Left hindlimb (tissue), 1 donor: ENCODE measurements at places on chromosomes 12 and 14.

GRCh38 chr14:54590481-54590880 is 23.6 kb downstream of the SAMD4A start:
- no peak for DNase-seq

DNA sequence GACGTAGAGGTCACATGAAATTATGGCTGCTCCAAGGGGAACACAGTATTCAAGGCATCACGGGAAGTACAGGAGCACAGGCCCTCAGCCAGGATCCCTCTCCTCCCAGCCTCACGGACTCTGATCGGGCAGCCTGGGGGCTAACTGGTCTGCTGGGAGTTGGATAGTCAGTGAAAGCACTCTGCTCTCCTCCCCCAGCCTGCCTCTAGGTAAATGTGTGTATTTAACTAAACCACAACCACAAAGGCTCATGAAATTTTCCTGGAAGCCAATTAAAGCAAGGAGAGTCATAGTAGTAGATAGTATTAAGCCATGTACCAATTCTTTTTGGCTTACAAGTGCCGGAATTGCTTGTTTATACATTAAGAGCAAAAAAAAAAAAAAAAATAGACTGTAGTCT is 254.3 kb downstream of the MSRB3 start:
- no peak for DNase-seq

DNA sequence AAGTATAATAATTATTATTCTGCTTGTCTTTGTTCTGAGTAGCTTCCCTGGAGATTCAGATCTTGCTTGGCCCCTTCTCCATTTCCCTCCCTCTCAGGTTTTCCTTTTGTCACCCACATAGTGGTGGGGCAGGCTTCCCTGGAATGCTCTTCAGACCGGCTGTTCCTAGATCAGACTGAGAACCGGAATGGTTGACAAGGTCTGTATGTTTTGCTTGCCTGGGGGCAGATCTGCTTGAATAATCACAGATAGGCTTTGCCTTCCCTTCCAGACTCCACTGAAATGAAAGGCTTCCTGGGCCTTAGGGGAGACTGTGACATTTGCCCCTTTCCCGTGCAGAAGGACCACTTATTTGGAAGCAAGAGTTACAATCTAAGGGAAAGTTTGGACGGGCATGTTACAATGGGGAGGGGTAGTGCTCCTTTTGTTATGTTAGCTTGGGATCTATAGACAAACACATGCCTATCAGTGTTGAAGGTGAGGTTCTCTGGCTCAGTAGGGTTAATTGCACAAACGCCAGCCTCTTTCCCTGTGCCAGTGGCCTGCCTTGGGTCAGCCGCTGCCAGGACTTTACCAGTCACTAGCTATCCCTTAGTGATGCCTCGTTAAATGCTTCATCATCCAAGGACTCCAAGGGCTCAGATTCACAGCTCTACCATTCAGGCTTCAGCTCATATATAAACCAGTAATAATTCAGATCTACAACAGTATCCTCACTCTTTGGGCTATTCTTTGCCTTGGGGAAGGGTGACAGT is 178.6 kb downstream of the SNAPC1 start:
- no peak for DNase-seq

DNA sequence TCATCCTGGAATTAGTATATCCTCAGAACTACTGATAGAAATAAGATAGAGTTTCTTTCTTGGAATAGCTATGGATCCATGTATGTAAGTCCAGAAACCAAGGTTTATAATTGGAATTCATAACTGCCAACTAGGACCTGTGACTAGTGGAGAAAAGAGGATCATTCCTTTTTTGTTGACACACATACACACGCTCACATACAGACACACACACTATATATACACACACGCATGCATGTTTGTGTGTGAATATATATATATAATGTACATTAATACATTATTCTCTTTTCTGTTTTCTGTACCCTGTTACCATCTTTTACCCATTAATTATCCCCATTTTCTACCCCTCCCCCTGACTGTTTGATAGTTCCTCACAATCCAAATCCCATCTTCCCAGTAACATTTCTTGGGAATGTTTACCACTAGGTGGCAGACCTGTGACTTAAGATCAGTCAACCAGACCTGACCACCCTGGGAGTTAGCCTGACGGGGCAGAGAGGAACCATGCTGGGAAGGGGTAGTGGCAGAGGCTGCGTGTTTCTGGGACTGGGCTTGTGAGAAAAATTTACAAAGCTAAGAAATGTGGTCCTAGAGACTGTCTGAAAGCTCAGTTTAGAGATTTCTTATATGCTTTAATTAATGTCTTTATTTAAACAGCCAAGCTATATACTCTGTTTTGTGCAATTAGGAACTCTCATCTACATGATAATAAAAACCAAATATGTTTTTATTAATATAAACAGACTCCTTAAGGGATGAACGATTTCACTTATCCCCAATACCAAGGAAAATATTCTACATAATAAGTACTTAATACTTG is 308.0 kb downstream of the PPFIA2 start:
- no peak for DNase-seq

DNA sequence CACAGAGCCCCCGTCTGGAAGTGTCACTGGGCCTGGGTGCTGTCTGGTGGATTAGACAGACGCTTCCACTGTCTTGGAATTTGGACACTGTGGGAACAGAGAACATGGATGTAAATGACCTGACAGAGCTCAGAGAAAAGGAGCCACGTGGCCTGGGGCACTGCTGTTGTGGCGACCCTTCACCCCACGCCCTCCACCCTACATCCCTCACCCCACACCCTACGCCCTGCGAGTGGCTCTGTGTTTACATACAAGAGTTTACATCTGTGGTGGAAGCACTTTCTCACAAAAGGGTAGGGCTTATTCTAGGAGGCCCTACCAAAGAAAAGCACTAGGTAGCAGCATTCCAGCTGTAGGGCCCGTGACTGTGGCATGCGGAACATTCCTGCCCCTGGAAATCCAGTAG is 47.7 kb downstream of the B4GALNT3 start:
- DNase-seq, result no peak

DNA sequence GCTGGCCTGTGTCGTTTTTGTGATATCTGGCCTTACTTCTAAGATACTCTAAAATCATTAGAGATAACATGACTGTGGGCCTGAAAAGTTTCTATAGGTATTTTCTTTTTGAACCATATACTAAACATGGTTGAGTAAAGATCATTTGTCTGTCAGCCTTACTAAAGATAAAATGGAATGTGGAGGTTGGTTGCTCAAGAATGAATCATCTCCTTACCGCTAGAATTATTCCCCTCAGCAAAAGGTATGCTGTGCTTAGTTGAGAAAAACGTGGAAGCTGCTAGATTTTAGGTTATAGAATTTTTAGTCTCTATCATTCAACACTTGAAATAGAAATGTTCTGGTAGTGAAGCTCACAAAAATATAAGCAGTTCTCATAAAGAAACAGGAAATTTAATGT is 407.3 kb downstream of the AEBP2 start:
- DNase-seq, result no peak

DNA sequence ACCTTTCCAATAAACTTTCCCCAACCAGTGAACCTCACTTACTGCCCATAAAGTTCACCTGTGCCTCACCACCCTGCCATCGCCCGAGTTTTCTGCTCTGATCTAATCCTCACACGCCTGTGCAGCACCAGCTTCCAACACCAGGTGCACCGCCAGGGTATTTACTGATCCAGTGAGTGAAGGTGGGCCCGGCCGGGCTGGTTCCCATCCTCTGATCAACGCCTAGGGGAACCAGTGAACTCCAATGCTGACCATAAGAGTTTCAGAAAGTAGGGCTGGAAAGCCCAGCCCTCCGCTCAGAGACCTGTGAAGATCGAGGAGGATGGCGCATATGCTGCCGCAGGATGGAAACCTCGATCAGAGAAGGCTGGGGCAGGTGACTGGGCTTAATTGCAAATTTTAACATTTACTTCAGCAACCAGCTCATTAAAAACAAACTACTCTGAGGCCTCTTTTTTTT is 685 bp upstream of the MYL6B start:
- no peak for DNase-seq

DNA sequence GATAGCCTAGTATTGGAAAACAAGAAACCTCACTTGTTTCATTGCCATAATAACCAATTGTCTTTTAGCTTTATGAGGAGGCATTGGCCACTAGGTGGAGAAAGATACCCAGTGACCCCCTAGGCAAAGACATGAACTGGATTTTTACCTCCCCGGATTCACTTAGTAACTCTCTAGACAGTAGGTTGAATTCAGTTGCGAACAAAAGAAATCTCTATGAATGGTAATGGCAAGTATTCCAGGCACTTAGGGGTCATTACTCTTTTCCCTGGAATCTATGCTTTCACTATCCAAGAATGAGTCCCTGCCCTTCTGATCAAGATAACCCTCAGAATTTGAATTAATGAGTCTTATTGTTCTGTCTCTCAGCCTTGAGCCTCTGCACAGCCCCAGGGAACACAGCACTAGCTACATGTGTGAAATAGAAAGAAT is 29.5 kb upstream of the RHOJ start:
- no peak for DNase-seq

DNA sequence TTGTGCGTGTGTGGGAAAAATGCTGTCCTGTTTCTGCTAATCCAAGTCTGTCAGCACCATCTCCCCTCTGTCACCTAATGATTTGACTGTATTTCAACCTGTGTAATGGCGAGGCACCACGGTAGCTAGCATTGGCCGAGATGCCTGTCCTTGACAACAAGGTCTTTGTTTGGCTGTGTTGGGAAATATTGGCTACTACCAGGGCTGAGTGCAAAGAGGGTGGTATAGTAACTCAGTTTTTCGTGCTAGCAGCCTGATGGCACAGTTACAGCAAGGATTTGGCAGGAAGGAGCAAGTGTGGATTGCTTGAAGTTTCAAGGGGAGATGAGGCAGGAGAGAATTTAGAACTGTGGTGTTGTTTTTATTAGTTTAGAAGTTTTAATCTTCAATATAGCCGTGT is 440.3 kb upstream of the RGS6 start:
- DNase-seq, result peak; percentile 61

- DNase-seq, result no peak
These were observed 178.5 kb downstream of the SLC35F4 start for GRCh38 chr14:57687416-57687815.

- no peak for DNase-seq
These were observed 63.2 kb downstream of the NAV3 start for GRCh38 chr12:77893918-77894317.

DNA sequence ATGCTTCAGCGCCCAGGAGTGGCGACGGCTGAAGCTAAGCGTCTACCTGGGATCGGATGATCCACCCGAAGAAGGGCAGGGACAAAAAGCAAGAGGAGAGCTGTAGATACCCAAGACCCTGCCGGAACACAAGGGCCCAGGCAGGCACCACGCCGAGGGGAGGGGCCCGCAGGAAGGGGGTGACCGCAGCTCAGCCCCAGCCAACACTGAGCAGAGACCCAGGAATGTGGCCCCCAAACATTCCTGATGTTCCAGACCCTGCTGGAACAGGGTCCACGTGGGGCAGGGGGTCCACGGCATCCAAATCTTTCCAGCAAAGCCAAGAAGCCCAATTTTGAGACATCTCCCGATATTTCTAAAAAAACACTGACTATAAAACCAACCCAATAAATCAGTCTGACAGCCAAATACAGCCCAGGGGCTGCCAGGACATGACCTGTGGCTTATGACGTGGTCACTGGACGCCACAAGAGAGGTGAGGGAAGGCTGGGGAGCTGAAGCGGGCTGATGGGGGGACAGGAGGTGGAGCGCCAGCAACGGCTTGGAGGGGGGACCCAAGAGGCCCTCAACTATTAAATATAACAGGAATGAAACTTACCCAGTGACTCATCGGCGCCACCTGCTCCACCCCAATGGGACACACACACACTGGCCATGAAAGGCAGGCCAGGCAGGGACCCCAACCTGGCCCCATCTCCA is 58.9 kb downstream of the NCOR2 start:
- no peak for DNase-seq

DNA sequence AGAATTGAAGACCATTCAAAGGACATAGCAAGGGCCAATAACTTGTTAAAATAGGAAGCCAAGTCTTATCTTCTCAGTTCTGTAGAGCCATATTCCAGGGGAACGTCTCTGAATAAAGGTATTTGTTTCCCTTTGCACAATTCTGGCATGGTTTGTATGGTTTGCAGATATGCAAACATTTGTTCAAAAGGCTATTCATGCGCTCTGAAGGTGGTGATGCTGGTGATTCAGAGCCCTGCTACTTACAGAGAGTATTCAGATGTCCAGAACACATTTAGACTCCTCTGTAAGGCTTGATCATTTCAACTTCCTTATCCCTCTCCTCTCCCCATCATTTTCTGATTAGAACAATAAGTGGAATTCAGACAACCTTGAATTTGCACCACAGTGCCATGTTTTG is 35.9 kb downstream of the SLC4A8 start:
- no peak for DNase-seq

DNA sequence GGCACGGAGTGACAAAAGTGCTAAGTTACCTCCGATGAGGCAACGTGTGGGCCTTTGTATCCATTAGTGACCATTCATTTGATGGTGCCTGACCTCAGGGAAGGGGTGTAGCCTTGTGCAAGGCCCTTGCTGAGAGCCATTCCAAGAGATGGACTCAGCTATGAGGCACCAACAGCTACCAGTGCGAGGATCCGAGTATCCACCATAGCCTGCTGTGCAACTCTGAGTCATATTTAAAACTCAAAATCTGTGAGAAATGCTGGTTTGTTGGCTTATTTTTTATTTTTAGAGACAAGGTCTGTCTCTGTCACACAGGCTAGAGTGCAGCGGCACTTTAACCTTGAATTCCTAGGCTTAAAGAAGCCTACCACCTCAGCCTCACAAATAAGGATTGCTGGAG is 25.1 kb upstream of the WNK1 start:
- DNase-seq, result no peak

DNA sequence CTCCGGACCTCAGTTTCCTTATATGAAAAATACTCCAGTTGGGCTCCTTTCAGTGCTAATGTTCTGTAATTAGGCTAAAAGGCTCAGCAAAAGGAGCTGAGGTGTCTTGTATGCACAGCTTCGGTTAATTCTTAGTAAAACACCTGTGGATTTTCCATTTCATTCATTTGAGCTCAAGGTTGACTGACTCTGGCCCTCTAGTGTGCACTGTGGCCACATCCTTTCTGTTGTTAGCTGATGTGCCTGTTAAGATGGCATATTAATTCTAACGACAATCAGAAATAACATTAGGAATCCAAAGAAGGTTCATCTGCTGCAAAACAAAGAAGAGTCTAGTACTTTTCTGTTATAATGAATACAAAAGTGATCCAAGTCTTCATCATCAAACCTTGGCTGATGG is 45.6 kb downstream of the UNC79 start:
- no peak for DNase-seq
